ENCODE measurements at places on chromosomes 6 and 20. TPM values are rescaled to one million over a fixed set of nuclear protein-coding genes. Genes with fewer than 3 reads are reported as not detected.

The BNIP5 gene
- polyA plus RNA-seq = 0.02 TPM

The NRN1 gene
- polyA plus RNA-seq = 14.1 TPM

The MRPS18A gene
- 58.0 TPM for polyA plus RNA-seq

GRCh38 chr6:161198176-161198575, 75.7 kb downstream of the AGPAT4 start:
- no peak for DNase-seq

DNA sequence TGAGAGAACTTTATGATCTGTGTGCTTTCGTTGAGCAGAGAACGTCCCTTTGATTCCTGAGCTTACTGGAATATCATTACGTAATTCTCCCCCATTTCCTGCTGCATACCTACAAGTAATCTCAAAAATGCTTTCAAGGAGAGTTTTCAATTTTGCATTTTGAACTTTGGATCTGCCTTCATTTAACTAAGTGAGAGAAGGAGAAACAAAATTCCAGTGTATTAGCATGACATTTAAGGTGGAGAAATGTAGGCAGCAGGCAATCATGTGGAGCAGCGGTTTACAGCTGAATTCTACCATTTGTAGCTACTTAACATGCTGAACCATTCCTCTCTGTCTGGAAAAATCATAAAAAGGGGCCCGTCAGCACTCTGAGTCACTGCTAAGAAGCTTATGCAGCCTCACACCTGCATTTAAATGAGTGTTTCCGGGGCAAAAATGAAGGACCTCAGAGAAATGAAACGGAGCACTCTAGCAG, 451.5 kb downstream of the PLCB1 start:
- DNase-seq = no peak

DNA sequence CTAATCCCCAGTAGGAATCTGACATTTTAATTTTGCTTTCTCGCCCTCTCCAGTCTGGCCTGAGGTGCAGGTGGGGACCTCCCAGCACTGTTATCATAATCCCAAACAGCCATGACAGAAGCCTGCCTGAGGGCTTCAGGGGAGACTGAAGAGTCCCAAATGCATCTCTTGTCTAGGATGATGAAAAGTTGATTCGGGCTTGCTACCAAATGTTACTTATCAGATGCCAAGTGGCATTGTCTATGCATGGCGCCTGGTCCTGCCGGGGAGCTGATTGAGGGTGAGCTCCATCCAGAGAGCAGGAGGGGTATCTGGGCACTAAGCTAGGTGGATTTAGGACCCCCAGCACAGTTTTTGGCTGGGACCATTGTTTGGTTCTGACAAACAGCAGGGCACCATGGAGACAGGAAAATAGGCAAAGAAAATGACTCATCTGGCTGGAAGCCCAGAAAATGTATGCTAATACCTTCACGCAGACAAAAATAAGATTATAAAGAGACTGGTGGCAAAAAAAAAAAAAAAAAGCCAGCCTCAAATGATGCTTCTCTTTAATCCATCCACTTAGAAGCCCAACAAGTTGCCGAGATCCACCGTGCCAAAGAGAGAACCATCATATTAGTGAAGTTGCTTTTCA, 513.7 kb upstream of the SULF2 start:
- no peak for DNase-seq

Measured in right cardiac atrium (tissue), 5 donors.